Neuronal stem cell (in vitro differentiated cells): ENCODE measurements at places on chromosomes 7 and 10.

DNA sequence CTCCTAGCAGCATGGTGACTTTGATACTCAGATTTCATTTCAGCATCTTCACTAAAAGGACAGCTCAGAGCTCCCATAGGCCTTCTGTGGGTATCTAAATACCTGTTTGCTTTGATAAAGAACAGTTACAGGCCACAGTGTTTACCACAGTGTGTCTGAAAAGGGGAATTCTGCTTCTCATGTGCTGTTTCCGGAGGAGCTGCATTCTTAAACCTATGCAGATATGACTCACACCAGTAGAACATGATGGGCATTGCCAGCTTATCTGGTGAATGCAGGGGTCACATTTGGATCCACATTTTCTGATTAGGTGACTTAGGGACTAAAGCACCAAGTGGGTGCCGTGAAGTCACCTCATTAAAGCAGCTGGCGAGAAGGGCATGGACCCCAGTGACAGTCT lies 52.6 kb downstream of the TRRAP start:
- DNase-seq = no peak

- DNase-seq = no peak
Measured at GRCh38 chr10:92239151-92239599, 51.7 kb downstream of the CPEB3 start.

DNA sequence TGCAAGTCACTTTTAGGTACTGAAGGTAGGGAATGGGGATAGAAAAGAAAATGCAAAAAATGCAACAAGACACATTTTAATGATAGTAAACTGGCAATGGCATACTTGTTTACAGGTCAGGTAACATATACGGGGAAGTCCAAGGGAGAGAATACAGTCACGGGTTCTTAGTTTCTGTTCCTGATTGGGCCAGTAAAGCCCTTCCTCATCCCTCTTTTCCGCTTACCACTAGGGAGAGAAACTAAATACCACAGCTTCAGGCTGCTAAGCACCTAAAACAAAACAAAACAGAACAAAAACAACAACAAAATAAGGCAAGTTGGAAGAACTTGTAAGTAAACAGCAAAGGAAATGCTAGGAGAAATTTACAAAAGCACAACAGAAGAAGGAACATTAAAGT lies 65.2 kb upstream of the OGDHL start:
- DNase-seq = no peak

- no peak for DNase-seq
Measured at GRCh38 chr7:31028417-31028992, 23.6 kb upstream of the ADCYAP1R1 start.

DNA sequence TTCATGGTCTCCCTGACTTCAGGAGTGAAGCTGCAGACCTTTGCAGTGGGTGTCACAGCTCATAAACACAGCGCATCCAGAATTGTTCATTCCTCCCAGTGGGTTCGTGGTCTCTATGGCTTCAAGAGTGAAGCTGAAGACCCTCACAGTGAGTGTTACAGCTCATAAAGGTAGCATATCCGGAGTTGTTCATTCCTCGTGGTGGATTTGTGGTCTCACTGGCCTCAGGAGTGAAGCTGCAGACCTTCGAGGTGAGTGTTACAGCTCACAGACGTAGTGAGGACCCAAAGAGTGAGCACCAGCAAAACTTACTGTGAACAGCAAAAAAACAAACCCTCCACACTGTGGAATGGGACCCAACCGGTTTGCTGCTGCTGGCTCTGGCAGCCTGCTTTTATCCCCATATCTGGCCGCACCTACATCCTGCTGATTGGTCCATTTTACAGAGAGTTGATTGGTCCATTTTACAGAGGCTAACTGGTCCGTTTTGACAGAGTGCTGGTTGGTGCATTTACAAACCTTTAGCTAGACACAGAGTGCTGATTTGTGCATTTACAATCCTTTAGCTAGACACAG lies 308.8 kb downstream of the PTPRN2 start:
- DNase-seq = no peak

GRCh38 chr7:30281791-30282190 lies 2.6 kb upstream of the ZNRF2 start:
- DNase-seq = no peak

DNA sequence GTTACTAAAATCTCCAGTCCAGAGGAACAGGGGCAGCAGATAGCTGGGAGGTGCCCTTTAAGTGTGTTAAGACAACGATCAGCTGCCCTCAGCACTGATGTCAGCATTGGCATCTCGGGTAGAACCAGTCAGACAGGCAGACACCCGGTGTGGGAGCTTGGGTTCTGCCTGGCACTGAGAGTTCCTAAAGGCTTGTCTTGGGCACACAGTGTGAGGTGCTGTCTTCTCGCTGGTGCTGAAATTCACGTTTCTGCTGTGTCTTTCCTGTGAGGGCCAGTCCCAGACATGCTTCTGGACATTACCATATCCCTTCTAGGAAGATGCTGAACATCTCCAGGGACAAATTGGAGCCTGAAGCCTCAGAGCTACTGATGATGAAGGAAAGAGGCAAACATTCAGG lies 156.2 kb downstream of the DNAJB6 start:
- DNase-seq = no peak

- peak; percentile 66 for DNase-seq
Measured at GRCh38 chr7:157738066-157738460, 401.3 kb downstream of the DNAJB6 start.

GRCh38 chr7:105820363-105821066 lies 55.9 kb downstream of the ATXN7L1 start:
- DNase-seq = no peak

DNA sequence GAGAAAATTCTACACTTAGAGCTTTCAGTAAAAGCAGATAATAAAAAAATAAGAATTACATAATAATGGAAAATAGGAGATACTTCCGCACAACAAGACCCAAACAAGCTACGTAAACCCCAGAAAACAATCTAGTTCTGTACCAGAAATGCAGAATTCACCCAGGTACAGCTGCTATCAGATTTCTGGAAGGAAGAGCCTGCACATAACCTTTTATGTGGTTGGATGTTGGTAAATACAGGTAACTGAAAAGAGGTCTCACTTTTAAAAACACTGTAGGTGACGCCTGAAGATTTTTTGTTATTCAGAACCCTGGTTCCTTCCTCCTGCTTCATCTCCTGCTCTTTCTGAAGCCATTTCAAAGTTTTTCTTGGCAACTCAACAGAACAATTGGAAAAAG lies 29.9 kb downstream of the PANK1 start:
- DNase-seq = no peak

DNA sequence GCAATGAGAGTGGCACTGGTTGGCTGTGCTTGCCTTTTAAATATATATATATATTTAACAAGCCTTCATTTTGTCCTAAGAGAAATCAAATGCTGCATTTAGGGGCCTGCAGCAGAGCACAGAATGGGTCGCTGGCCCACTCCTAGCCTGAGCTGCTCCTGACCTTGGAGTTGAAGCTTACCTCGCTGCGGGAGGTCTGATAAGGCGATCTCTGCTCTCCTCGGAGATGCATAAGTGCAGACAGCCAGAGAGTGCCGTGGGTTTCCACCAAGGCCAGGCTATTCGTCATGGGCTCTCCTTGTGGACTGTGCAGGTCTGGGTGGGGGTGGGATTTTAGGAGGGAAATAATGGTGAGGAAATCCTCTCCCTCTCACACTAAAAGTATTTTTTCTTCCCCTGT lies 99.5 kb upstream of the IKZF1 start:
- no peak for DNase-seq

- DNase-seq = peak; percentile 67
Measured at GRCh38 chr10:27857616-27858015, 112.0 kb upstream of the MKX start.

DNA sequence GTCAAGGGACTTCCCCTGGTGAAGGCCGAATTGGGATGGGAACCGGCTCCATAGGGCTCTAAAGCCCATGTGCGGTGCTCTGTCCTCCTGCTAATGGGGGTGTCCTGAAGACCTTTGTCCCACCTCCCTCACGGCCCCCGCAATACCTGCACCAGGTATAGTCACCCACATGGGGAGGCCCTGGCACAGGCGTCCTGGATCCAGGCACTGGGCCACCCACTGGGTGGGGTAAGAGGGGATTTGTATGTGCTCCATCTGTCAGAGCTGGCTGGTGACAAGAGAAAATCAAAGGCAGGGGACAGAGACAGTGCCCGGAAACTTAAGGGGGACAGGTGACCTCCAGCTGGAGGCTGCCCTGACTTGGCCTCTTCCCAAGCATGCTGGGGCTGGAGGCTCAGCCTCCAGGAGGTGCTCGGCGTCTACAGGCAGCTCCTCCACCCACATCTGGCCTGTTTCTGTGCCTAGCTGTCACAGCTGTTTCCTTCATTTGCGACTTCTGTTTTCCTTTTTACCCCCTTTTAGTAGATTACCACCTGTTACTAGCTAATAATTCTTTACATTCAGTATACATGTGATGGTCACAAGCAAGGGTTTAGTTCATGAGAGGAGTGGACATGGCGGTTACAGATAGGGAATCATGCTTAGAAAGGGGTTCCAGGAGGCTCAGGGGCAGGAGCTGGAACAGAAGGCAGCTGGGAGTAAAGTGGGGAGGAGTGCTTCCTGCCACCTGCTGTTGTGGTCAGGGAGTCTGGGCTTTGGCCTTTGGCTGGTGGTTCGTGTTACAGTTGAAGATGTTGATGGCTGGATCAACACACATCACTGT lies 2.3 kb upstream of the CUZD1 start:
- DNase-seq = no peak

GRCh38 chr7:138008588-138009349 lies 6.9 kb upstream of the CREB3L2 start:
- DNase-seq = peak; percentile 66

GRCh38 chr10:11331726-11332125 lies 279.7 kb downstream of the USP6NL start:
- no peak for DNase-seq

DNA sequence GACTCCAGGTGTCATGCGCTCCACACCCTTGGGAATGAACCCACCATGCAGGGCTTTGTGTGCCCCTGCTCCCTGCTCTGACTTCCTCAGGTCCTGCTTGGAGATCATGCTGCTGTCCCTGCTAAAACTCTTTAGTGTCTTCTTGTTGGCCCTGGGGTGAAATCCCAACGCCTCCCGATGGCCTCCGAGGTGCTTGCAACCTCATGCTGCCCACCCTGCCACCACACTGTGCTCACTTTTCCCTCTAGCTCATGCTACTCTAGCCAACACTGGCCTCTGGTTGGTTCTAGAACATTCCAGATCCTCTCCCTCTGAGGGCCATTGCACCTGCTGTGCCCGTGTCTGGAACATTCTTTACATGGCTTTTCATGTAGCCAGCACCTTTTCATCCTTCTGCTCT lies 227.7 kb downstream of the ADAM12 start:
- no peak for DNase-seq

DNA sequence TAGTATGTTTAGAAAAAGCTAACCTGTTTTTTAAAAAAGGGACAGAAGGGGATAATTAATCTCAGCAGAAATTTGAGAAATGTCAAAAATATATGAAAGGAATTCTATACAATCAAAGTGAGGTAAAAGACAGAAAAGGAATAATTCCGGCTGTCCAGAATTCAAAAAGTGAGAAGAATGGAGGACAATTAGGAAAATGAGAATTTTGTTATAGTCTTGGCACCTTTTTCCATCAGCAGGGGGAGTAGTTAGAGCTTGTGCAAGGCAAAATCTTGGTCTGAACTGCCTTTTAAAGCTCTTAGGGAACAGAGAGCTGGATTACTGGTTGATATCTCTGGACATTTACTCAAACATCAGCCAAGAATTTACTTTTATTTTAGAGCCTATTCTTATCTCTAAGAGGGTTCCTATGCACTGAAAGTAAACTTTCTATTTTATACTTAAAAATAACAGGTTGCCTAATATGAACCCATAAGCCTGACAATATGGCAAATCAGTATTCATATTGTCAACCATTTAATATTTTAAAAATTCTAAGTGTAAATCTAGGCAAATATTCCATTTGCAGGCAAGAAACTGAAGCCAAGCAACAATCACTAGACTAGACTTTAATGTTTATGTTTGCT lies 185.6 kb downstream of the ANK3 start:
- DNase-seq = peak; percentile 21

DNA sequence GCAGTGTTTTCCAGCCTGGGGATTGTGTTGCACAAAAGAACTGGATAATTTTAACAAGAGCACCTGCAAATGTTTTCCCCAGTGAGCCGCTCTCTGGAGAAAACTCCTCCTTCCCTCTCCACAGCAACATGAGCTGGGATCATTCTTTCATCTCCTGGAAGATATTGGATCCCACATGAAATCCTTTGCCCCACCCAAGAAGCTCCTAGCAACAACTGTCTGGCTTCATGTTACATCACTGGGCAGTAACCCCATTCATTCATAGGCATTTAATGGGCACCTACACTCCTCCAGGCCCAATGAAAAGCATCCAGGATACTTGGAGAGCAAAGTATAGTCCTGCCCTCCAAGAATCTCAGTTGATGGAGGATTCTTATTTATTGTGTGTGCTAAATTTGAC lies 27.2 kb downstream of the LSM5 start:
- no peak for DNase-seq

DNA sequence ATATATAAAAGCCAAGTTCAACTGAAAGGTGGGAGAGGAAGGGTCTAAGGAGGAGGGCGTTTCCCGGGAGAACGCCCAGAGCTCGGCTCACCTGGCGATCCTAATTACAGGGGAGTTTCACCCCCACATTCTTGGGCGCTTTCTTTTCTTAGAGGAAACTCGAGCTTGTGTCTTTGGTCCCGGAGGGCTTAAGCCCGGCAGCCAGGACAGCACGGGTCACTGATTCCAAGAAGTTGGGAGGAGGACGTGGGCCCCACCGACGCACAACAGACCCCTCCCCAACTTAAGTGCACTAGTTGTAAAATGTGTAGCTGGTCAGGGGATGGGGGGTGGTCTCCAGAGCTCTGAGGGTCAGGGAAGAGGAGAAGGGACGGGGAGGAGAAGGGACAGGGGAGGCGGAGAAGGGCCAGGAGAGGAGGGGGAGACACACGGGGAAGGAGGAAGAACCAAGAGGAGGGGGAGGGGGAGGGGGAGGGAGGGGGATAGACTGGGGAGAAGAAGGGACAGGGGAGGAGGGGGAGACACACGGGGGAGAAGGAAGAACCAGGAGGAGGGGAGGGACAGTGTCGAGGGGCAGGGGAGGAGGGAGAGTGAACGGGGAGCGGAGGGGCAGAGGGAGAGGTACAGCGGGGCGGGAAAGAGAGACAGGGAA lies 874 bp downstream of the BAIAP2L1 start:
- peak; percentile 52 for DNase-seq

GRCh38 chr10:58697691-58698090 lies 185.0 kb downstream of the BICC1 start:
- DNase-seq = no peak

DNA sequence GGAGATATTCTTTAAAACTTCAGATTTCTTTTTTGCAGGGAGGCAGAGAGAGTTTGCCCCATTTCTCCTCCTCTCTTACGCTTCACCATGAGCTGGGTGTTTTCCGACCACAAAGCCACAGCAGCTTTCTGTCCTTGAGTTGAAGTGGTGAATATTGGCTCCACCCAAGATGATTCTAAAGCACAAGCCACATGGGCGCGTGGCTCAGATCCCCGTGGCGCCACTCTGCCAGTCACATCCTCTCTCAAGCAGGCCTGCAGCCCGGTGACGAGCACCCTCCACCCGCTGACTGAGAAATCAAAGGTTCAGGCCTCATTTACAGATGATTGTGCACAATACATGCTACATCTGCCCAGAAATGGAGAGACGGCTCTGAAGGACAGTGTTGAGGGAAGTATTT lies 27.6 kb upstream of the RNF32 start:
- DNase-seq = no peak
